ENCODE measurements at places on chromosomes 3 and 15.

GRCh38 chr3:157261000-157261399, 101.1 kb upstream of the CCNL1 start:
- no peak for DNase-seq

DNA sequence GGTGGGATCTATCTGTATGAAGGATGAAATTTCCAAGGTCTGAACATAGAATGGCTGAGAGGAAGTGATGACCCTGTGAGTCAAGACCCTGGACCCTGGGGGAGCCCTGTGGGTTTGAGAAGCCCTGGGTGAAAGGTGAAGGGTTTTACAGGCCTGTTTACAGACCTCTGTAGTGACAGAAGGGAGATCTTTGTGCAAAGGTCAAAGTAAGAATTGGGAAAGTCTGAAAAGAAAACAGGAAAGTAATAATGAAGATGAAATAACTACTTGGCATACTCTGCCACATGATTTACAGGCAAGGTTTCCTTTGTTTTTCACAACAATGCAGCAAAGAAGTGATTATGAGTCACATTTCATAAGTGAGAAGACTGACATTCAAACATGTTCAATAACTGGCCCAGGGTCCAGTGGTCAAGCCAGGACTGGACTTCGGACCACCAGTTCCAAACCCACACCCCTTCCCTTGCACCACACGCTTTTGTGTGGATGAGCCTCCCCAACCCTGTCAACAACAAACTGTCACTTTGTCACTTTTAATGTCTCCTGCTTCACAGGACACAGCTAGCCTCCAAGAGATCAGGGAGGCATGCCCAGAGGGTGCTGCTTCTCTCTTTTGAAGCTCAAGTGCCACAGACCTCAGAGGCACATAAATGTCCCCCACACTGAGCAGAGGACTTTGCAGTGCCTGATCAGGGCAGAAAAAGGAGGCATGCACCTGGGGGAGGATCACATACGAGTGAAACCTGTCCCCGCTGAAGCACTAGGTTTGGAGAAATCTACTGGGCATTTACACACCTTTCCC, 21.5 kb downstream of the CD86 start:
- no peak for DNase-seq

GRCh38 chr3:43966126-43966525, 275.4 kb downstream of the ABHD5 start:
- no peak for DNase-seq

DNA sequence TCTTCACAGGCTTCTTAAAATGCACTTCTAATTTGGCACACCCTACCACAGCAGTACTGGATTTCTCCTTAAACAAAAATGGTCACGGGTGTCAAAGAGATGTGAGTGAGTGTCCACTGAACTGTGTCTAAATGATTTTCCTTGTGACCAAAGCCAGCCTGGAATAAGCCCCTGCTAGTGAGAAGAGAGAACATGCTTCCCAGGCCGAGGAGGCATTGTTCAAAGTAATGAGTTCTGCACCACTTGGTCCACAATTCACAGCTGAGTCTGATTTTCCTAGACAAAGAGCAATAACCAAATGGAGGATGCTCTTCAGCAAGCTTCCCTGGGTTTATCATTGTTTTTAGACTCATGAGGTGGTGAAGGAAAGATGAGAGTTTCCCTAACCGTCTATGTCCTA, 3.8 kb downstream of the PLCH1 start:
- no peak for DNase-seq

DNA sequence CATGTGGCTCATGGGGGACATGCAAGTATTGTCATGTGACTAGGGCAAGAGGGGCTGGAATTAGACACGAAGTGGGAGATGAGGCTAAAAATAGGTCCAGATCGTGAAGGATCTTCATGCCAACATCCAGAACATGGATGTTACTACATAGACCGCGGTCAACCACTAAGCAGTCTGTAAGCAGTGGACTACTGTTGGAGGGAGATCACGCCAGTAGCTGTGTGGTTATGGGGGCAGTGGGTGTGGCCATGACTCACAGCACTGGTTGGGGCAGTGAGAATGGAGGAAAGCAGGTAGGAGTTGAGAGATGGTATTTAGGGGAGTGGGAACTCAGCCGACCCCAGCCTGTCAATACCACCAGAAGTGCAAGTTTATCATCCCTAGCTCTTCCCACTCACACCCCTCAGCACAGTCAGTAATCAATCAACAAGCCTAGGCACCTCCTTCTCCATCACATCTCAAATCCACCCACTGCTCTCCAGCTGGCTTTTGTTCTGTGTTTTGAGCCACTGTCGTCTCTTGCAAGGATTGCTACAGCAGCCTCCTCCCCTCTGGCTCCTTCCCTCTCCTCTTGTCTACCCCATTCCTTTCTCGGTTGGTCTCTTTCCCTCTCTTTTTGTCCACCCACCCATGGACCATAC, 107.2 kb upstream of the ABHD17C start:
- no peak for DNase-seq

DNA sequence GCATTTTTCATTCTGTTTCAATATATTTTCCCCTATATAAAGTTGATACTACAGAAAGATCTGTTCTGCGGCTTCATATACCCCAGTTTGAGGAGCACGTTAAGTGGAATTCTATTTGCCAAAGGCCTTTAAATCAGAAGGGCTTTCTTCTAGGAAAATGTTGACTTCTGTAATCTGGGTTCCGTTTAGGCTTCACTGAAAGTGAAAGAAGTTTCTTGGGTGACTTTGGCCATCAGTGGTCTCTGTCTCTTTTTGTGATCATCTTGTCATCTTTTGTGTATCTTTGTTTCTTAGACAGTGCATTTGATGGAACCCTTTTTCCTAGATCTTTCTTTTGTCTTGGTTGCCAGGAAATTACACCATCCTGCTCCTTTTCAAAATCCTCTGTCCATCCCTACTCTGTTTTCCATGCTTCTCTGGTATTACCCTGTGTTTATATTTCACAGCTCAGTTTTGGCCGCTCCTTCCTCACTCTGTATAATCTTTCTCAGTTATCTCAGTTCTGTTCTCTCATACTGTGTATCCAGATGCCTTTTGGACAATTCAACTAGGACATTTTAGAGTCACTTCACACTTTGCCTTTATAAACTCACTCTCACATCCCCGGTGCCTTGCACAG, 40.7 kb upstream of the MAP3K13 start:
- DNase-seq: no peak

DNA sequence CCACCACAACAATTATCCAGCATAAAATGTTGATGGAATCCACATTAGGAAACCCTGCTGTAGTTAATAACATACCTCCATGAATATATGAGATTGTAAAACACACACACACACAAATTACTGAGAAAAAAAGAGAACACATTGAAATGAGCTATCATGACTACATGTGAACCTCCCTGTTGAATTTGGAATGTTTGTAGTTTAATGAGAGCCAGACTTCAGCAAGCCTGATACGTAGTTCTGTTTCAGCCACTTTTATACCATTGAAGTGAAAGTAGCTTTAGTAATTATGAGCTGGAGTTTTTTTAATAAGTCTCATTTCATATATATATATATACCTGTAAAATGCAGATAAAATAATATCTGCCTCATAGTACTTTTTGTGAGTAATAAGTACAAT, 1146.4 kb downstream of the NAALADL2 start:
- no peak for DNase-seq

GRCh38 chr3:151726016-151726415, 7.7 kb upstream of the AADACL2 start:
- DNase-seq: no peak

GRCh38 chr3:38137615-38138348, 679 bp upstream of the MYD88 start:
- no peak for DNase-seq
